ENCODE measurements at places on chromosomes 2 and 18.

DNA sequence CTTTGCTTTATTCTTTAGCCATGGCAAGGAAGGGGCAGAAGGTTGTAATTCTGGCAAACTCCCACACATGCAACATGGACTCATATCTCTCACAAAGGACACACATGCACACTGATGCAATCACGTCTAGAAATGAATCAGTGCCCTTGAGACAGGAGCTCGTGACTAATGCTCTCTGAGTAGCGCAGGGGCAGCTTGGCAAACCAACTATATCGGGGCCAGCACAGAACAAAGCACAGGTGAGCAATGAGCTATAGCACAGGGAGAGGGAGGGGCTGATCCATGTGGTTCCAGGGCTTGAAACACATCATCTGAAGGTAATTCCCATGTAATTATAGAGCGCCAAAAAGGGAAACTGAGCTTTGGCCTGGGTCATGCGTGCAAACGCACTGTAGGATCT lies 165.2 kb upstream of the KLF7 start:
- DNase-seq: no peak

DNA sequence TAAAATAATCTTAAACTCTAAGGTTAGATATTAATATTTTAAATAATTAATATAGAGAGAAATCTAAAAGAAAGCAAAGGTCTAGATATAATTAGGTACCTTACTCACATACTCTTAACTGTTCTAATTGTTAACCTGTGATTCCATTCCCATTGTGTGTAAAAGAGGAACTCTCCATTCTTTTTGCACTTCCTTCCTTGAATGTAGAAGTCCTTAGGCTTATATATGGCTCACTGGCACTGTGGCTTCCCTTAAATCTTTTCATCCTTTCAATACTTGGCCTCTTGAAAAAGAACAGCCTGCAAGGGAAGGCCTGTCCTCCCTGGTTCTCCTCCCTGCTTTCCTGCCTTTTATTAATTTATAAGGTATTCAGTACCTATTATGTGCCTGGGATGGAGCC lies 182.8 kb upstream of the FOSL2 start:
- no peak for DNase-seq

GRCh38 chr2:197803033-197803444 lies 1.4 kb upstream of the PLCL1 start:
- DNase-seq: no peak

GRCh38 chr2:23312996-23313606 lies 71.9 kb upstream of the KLHL29 start:
- no peak for DNase-seq

GRCh38 chr2:55033076-55033742 lies 17.0 kb downstream of the RTN4 start:
- DNase-seq: no peak

DNA sequence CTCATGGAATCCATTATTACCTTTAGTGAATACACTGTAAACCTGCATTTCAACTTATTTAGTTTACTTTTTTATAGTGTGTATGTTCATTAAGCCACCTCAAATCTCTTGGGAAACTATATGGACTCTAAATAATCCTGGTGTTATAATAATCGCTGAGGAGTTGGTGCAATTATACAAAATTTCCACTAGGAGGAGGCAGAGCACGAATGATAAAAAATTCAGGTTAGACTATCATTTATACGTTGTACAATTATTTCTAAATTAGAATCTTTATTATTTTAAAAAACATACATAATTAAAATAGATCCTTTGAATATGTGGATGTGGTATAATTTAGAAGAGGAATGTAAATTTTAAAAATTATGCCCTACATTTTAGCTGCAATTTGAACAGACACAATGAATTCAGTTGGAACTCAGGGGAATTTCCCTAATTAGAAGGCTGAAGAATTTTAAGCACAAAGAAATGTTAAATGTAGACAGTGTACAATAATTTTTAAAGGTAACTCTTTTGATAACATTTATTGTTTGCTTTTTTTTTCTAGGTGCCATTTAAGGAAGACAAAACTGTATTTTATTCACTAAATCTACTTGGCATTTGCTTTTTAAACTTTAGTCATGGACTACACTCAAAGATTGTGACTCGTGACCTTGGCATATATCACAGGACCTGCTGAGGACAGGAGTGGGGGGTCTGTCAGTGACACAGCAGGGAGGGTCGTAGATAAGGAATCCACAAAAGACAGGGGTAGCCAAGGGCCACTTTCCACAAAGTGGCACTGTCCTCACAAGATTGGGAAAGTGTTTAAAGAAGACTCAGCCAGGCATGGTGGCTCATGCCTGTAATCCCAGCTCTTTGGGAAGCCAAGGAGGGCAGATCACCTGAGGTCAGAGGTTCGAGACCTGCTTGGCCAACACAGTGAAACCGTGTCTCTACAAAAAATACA lies 45.5 kb downstream of the RAB12 start:
- DNase-seq: peak; percentile 8

- no peak for DNase-seq
Observed at GRCh38 chr18:63192885-63193349, 126.7 kb downstream of the BCL2 start.

DNA sequence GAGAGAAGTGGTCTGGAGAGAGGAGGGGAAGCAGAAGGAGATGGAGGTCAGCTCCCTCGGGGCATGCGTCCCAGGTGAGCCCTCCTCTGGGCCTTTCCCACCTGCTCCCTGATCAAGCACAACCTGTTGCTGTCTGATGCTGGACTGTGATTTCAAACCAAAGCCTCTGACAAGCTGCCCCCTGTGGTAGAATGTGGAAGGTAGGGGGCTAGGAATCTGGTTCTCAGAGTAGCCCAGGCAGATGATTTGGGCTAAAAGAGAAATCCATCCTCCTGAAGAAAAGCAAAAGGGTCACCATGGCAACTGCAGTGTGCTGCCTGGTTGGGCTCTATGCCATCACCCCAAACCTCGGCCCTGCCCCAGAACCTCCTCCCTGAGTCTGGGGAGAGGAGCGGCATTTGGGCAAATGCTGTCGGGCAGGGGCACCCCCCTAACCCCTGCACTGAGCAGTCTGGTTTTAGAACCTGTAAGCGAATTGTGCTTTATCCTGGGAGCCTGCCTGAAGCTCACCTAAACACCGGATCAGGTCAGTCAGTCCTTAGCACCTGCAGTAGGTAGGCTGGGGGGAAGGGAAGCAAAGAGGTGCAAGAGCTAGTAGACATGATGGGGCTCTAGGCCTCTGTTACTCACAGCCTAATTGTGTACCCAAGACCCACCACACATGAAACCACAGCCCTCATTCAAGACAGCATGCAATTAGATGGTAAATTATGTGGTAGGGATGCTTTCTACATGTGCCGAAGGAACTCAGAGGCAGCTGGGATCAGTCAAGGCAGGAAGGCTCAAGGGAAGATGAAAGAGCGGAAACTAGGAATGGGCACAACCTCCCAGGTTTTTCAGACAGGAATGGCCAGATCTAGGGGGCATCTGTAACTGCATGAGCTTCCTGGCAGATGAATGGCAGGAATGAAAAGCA lies 83.5 kb downstream of the DNMT3A start:
- no peak for DNase-seq

DNA sequence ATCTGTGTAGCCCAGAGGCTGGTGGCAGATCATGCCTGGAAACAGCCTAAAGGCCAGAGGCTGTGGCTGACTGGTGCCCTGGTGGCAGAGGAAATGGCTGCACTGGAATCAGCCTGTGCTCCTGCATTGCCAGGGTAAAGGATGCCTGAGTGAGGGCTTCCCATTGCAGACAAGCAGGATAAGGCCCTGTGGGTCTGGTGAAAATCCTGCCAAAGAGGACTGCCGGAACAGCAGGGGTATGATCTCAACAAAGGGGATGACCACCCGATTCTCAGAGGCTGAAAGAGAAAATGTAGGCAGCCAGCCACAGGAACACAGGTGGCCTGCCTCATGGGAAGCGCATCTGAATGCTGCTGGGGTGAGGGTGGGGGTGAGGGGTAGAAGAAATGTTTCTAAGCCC lies 48.2 kb downstream of the FBXO48 start:
- DNase-seq: no peak

DNA sequence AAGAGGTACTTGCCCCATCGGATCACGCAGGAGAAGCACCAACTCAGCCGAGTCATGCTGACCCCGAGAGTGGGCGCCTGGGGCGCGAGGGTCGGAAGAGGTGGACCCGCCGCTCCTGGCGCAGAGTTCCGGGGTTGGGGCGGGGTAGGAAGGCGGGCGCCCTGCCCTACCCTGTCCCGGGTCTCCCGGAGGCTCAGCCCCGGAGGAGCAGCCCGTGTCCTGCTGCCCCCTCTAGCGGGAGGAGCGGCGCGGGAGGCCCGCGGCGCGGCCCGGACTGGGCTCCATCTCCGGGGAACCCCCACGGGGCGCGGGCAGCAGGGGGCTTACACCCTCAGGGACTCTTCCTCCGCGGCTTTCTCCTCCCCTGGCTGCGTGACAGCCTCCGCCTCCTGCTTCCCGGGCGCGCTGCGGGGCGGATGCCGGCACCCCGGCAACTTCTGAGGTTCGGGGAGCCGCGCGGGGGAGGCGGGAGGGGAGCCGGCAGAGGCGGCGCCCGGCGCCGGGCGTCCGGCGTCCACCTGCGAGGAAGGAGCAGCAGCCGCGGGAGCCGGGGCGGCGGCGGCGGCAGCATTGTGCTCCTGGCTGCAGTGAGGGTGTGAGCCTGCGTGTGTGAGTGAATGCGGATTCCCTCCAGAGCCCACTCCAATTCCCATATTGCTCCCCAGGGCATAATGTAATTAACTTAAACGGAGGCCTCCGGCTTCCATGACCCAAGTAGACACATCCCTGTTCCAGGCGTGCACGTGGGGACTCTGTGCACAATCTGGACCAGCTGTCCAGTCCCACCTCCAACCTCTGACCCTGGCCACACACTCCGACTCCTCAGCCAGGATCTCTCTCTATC lies 7.6 kb upstream of the TNS1 start:
- DNase-seq: no peak

DNA sequence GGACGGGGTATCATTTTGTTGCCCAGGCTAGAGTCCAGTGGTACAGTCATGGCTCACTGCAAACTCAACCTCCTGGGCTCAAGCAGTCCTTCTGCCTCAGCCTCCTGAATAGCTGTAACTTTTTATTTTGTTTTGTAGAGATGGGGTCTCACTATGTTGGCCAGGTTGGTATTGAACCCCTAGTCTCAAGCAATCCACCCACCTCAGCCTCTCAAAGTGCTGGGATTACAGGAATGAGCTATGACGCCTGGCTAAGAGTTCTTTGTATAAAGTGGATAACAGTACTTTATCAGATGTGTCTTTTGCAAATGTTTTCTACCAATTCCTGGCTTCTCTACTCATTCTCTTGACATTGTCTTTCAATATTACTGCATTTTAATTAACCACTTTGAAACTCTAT lies 17.1 kb upstream of the NT5DC4 start:
- DNase-seq: no peak

GRCh38 chr2:20543469-20544152 lies 96.7 kb downstream of the RHOB start:
- no peak for DNase-seq

DNA sequence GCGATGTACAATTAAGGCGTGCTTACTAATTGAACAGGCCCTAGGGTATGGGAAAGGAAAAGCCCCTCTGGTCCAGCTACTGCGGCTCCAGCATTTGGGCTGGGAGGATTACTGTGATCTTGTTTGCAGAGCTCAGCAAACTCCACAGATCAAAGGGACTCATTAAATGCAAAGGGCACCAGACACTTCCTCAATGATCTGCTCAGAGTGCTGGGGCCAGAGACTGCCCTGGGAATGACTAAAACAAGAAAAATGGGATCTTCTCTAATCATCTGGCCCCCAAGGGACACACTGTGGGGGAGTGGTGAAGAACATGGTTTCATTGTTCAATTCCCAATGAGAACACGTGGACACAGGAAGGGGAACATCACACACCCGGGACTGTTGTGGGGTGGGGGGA lies 85.0 kb downstream of the MARCHF4 start:
- DNase-seq: no peak

- no peak for DNase-seq
Observed at GRCh38 chr2:144943293-144943941, 423.5 kb upstream of the ZEB2 start.

DNA sequence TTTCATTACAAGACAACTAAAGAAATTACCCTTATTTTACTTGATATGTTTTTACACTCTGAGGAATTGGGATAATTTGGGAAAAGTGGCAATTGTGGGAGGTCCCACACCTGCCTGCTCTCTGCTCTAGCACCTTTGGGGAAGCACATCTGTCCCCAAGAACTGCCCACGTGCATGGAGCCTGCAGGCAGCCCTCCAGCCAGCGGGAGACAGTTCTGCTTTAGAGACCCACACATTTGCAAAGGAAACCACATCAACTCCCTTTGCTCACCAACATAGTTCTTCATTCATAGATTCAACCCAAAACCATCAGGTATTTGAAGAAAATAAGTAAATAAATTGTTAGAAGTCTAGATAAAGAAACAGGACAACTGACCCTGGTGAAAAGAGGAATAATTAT lies 239.9 kb upstream of the ID2 start:
- DNase-seq: no peak

GRCh38 chr18:47749600-47749973 lies 180.9 kb downstream of the SMAD2 start:
- DNase-seq: no peak

DNA sequence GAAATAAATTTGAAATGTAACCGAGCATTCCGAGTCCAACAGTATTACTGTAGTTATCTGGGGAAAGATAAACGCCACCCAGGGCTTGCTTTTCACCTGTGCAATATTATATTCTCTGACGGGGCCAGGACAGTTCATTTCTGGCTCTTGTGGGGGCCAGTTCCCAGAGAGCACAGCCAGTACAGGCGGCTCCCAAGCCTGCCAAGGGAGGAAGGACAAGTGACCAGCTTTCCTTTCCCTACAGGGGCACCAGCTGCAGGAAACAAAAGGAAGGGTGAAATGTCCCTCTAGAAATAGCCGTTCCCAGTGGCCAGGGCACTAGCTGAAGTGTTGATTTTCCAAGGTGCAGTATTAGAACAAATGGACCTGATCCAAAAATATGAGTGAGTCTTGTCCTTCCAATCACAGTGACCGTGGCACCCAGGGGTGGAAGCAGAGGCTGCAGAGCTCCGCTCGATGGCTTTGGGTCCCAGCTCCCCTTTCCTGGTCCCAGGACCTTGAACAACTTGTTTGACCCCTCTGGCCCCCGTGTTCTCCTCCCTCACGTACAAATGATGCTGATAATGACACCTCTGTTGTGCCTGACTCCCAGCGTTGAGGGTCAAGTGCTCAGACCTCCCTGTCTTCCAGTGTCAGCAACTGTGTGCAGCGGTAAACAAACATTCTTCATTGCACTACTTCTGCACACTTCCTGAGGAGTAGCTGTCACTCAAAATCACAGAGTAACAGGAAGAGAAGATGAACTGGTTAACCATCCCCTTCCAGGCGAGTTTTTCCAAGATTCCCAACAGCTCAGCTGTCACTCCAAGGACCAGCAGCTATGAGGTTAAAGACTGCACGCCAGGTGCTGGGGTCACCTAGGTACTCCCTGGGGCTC lies 40.9 kb downstream of the GYPC start:
- no peak for DNase-seq

- no peak for DNase-seq
Observed at GRCh38 chr2:138741851-138742250, 38.3 kb downstream of the NXPH2 start.

GRCh38 chr18:12990641-12990966 lies 558 bp upstream of the CEP192 start:
- DNase-seq: no peak

GRCh38 chr2:27664154-27664574 lies 475 bp downstream of the SLC4A1AP start:
- no peak for DNase-seq

Measured in NCI-H1417 treated with DMSO at 0.1 percent for 48 hours (cell line).